T-helper 9 cell (primary cell): ENCODE measurements at places on chromosomes 4 and X.

GRCh38 chr4:76623217-76624045 lies 188.4 kb downstream of the SHROOM3 start:
- no peak for DNase-seq

GRCh38 chr4:107349266-107349665 lies 313.2 kb upstream of the DKK2 start:
- DNase-seq, result no peak

DNA sequence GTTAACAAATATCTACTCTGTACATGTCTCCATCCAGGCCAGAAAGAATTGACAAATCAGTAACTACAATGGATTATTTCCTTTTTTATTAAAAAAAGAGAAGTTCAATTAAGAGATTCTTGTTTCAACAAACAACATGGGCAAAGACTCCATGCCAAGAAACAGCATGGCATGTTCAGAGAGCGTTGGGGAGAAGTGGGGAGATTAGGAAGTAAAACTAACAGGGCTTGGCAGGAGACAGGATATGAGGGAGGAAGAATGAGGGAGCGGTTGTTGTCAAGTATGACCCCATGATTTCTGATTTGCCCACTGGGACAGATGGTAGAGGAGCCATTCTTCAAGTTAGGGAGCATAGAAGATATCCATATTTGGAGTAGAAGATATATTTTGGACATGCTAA lies 128.4 kb downstream of the RNF150 start:
- no peak for DNase-seq

- no peak for DNase-seq
Observed at GRCh38 chrX:69124108-69124507, 41.1 kb downstream of the PJA1 start.

GRCh38 chr4:40915318-40916217 lies 165.8 kb downstream of the NSUN7 start:
- DNase-seq, result no peak

DNA sequence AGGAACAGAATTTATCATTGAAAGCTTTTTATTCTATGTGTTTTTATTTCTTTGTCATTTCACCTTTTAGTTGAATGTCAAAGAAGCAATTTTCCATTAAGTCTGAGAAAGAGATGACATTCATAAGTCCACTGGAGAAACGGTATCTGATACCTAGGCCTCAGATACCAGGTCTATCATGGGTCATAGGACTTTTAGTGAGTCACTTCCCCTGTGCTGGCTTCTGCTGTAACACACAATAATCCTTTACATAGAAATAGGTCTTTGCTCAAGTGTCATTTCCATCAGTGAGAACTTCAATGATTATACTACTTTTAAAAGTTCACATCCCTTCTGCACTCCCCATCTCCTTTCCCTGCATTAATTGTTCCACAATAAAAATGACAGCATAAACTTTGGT lies 125.5 kb upstream of the ARMCX2 start:
- DNase-seq, result no peak

DNA sequence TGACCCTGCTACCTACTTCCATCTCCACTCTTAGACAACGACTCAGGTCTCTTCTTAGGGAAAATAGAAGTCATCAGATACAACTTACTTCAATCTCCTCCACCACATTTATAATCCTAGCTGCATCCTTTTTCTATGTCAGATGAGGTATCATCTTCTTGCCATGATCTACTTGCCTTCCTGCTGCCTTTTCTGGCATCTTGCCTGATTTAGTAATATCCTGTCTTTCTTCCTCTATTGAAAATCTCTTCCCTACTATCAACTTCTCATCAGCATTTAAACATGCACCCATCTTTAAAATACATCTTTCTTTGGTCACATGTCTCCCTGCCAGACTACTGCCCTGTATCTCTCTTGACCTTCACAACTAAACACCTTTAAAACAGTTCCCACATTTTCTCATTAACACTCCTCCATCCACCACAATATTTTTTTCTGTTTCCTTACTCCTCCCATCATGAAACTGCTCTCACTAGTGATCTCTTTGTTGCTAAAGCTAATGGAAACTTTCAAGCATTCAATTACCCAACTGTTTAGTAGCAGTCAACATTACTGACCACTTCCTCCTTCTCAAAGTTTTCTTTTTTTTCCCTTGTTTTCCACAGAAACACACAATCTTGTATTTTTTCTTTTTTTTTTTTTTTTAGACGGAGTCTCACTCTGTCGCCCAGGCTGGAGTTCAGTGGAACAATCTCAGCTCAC lies 100.8 kb upstream of the CXorf66 start:
- DNase-seq, result no peak

DNA sequence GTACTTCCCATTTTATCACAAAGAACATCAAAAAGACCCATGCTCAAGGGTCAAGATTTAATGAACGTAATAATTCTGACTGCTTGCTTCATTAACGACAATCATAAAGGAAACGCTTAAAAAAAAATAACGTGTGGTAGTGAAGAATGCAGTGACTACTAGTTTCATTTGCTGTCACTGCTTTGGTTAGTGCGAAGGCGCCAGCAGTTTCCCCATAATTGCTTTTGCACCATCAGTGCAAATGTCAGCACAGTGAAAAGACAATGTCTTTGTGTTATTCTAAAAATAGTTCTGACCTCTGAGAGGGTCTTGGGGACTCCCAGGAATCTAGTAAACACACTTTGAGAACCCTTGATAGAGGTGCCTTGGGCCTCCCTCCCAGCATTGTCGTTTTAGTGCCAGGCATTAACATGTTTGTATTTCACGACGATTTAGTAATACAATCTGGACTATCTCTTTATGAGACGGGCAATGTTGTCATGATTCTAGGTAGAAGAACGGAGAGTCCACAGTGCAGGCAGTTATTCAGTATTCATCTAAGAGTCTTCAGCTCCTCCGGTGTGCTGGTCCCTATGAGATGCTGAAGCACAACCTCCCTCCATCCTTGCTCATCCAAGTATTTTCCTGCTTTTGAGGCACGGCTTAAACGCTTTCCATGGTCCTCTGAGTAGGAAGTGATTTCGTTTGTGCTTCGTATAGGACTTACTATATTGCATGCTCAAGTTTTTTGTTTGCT lies 71.0 kb downstream of the AFF1 start:
- no peak for DNase-seq

DNA sequence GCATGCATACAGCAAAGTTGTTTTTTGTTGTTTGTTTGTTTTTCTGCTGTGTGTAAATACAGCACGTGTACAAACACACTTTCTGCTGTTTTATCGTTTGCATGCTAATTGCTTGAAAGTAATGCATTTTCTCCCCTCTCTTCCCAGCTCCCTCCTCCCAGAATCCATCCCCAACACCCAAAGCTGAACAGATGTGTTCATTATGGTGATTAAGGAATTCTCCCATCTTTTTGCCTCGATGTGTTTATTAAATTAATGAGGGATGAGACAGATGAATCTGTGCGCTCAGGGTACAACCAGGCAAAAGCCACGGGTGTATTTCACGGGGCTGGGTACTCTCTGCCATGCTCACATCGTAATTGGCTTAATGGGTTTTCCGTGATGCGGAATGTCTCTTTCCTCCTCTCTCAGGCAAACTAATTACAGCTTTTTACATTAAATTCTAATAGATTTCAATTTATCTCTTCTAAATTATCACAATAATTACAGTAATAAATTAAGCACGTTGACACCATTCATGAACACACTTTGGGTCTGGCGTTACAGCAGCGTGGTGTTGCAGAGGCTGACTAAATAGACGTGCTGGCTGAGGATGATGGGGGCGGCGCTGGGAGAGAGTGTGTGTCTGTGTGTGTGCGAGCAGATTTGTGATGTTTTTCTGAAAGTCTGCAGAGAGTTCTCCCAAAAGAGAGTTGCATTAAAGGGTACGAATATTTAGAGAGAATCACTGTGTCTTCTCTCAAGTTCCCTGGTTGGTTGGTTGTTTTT lies 117.7 kb downstream of the CRLF2 start:
- DNase-seq, result no peak

DNA sequence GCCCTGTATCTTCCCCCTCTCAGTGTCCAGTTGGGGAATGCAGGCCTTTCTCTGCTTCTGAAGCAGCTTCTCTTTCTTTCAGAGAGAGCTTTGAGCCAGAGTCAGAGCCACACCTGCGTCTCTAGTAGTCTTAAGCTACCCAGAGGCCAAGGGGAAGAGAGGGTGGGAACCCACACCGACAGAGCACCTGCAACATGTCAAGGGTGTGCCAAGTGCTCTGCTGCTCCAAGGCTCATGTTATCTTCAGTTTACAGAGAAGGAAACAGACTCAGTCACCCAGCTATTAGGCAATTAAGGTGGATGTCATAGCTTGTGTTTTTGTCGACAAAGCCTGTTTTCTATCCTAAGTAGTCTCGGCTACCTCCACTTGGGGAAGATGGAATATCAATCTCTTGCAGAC lies 22.7 kb upstream of the RNF212 start:
- no peak for DNase-seq

DNA sequence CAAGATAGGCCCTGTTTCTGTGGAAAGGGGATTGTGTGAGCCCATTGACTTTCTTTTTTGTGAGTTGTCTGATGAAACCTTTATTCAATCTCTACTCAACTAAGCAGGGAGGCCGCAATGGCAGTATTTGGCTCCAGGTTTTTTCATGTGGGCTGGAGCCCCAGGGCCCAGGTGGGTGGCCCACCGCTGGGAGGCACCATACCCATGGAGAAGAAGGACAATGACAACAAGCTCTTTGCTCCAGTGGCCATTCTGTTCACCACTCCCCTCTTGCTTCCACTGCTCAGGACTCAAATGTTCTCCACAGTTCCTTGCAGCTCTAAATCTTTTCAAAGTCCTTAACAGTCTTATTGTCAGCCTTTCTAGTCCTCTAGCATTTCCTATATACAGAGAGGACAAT lies 54.1 kb downstream of the HOPX start:
- no peak for DNase-seq

DNA sequence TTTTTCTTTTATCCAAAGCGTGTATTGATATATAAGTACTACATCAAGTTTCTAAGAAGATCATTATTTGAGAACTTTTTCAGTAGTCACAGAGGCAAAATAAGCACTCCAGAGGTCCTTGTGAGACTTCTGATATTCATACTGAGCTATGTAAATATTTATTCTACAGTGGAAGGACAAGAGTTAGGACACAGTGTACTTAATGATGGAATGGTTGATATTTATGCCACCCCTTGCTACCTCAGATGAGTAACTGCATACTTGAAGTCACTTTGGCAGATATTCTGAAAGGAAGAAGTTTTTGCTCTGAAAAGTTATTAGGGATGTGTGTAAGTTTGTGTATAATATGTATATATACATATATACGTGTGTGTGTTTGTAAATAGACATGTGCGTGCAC lies 30.3 kb downstream of the MAGEA1 start:
- DNase-seq, result no peak

DNA sequence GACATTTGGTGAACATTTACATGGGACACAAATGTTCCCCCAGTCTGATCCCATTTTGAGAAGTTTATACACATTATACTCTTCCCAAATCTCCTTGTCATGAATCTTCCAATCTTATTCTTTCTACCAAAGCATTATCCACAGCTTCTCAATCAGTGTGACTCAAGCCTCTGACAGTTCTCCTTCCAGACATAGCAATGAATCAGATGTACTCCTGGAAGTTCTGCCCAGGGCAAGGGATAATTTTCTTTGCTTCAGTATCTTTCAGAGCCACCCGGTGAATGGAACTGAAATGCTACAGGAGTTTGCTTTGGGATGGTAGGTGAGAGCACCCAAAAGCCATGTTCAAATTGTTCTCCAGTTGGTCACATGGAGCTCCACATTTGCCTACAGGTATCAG lies 145.5 kb downstream of the ANXA5 start:
- no peak for DNase-seq

GRCh38 chrX:2799369-2799768 lies 29.4 kb upstream of the GYG2 start:
- DNase-seq, result no peak

- peak; percentile 17 for DNase-seq
Observed at GRCh38 chr4:184409911-184410692, 64.2 kb downstream of the IRF2 start.

GRCh38 chr4:105911426-105911825 lies 16.2 kb downstream of the NPNT start:
- no peak for DNase-seq

GRCh38 chr4:184328022-184328736 lies 110.5 kb upstream of the ENPP6 start:
- DNase-seq, result no peak

GRCh38 chr4:795726-796119 lies 30.2 kb downstream of the CPLX1 start:
- DNase-seq, result no peak

DNA sequence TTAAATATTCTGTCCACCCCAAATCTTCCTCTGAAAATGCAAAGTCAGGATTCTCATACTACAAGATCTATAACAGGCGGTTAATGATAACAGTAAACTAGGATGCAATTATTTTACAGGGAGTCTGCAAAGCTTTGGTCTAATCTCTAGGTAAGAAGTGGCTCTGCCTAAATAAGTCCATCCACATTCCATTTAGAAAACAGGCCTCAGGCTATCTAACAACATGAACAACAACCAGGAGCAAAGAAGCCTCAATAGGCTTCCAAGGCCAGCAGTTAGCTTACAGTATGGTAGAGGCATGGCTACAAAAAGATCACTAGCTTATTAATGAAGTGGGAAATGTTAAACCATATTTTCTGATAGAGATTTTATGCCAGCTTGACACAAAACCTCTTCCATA lies 6.4 kb downstream of the MAB21L2 start:
- DNase-seq, result no peak

DNA sequence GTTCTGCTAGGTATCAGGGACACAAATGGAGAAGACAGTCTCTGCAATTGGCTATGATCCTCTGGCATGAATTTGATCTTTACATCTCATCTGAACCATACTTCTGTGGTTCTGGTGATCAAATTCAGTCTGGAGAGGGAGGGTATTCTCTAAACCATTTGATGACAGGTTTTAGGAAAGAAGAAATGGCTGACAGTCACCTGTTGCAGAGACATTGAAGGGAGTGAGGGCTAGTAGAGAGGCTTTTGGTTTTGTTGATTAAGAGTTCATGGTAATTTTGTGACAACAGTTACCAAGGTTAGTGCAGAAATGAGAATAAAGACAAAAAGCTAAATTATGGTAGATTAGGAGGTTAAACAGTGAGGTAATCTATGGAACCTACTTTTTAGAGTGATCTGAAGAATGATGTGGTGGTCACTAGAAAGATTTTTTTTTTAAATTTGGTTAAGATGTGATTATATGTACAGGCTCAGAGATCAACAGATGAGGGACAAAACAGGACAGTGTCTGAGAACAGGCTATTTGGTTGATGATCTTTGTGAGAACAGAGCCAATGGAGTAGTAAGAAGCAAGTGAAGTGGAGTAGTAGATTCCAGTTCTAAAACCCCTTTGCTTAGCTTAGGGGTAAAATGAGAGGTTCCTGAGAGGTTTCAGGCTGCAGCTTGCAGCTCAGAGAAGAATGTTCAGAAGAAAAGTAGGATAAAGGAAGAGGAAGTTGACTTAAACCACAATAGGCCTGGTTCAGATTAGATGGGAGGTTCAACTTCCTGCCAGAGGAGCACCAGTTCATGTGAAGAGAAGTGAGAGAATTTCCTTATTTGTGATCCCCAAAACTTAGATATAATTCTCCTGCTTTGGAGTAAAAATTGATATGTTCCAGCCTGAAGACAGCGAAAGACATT lies 34.7 kb downstream of the VSIG4 start:
- DNase-seq, result no peak
